Stimulated activated CD4-positive, alpha-beta T cell treated with anti-CD3 and anti-CD28 coated beads, Interleukin-1b, Interleukin-23, amount 100 ng/mL, for 1 hour (primary cell): ENCODE measurements at places on chromosomes 5 and 9.

GRCh38 chr5:5424736-5425135, 2.3 kb downstream of the ICE1 start:
- DNase-seq: no peak

DNA sequence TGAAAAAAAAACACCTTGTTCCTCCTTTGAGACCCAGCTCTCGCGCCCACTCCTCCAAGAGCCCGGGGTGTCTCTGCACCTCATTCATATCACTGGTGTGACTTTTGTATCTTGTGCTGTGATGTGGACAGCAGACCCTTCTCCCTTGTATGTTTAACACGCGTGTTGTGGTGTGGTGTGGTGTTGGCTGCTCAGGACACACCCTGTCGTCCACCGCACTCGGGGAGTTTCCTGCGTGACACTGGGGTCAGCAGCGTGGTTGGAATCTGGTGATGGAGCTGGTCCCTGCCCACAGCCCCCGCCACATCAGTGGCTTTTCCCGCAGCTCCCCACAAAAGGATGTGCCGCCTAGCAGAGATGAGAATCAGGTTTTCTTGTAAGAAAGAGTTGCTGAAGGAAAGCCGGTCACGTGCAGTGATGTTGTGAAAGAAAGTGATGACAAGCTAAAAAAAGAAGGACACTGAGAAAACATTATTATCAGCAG, 61.5 kb downstream of the TENT4A start:
- no peak for DNase-seq

GRCh38 chr9:91867740-91868139, 82.3 kb downstream of the ROR2 start:
- no peak for DNase-seq

DNA sequence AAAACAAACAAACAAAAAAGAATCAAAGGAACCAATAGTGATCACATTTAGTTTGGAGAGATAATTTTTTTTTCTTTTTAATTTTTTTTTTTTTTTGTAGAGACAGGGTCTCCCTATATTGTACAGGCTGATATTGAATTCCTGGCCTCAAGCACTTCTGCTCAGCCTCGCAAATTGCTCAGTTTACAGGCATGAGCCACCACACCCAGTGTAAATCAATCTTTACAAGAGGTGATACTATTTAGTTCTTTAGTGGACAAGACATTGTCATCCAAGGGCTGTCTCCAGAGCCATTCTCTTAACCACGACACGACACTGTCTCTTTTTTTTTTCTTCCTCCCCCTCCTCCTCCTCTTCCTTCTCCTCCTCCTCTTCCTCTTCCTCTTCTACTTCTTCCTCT, 29.6 kb downstream of the ERAP2 start:
- DNase-seq: no peak

DNA sequence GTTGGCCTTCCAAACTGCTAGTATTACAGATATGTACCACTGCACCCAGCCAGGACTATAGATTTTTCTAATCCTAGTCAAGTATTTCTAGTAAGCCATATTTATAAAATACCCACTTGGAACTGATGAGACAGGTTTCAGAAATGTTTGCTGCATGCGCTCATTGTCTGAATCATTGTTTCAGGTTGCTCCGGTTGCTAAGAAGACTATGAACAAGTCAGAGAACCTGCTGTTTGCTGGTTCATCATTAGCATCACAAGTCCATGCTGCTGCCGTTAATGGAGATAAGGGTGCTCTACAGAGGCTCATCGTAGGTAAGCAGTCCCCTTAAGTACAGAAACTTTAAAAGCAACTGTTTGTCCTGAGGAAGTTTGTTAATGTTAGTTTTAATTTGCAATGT, 5.3 kb downstream of the INVS start:
- DNase-seq: no peak

DNA sequence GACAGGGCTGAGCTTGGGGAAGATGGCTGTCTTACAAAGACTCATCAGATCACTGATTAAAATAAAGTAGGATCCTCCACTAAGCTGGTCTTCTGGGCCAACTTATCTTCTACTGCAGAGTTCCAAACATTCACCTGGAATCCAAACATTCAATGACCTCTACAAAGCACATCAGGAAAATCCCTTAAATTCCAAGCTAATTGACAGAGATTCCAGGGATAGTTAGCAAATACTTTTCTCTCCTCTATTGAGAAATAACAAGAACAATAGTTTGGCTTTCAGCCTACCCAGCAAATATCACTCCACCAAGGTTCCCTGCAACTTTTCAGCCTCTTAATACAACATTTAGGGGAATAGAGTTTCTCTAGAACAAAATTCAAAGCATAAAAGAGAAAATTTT, 140.6 kb upstream of the LIFR start:
- no peak for DNase-seq
